ENCODE measurements at places on chromosomes 2 and 18.

GRCh38 chr18:34604591-34604990 lies 105.5 kb upstream of the DTNA start:
- DNase-seq = no peak

GRCh38 chr2:156332284-156332533 lies 312 bp downstream of the NR4A2 start:
- no peak for DNase-seq

GRCh38 chr2:181046833-181047232 lies 66.4 kb downstream of the UBE2E3 start:
- DNase-seq = no peak

- no peak for DNase-seq
These were observed 19.3 kb upstream of the HPCAL1 start for GRCh38 chr2:10283106-10284062.

GRCh38 chr2:137316075-137316474 lies 550.7 kb downstream of the THSD7B start:
- no peak for DNase-seq

DNA sequence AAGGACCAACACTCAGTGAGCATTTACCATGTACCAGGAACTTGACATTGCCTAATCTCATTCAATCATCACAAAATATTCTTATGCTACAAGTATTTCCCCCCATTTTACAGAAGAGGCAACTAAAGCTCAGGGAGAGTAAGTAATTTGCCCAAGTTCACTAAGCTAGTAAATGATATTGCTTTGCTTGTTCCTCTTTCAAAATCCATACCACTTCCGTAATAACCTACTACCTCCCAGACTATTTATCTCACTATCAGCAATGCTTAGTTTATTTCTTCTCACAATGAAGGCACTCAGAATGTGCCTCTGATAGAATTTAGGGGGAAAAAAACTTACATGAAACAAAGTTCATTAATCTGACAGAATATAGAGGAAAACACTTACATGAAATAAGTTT lies 1070.9 kb upstream of the FANCL start:
- no peak for DNase-seq

DNA sequence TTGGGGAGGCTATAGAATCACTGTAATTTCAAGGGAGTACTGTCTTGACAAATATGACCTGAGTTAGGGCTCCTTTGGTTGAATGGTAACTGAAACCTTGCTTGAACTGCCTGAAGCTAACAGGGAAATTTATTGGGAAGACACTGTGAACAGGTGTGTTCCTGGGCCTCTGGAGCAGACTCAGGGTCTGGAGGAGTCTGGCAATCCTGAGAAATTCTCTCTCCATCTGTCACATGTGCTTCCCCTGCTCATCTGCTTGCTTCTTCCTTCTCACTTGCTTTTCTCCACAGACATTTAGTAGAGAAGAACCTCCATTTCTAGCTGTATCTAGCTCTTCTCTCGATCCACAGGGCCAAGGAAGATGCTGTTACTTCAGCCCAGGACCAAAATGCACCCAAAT lies 476.5 kb downstream of the LRP1B start:
- DNase-seq = no peak

DNA sequence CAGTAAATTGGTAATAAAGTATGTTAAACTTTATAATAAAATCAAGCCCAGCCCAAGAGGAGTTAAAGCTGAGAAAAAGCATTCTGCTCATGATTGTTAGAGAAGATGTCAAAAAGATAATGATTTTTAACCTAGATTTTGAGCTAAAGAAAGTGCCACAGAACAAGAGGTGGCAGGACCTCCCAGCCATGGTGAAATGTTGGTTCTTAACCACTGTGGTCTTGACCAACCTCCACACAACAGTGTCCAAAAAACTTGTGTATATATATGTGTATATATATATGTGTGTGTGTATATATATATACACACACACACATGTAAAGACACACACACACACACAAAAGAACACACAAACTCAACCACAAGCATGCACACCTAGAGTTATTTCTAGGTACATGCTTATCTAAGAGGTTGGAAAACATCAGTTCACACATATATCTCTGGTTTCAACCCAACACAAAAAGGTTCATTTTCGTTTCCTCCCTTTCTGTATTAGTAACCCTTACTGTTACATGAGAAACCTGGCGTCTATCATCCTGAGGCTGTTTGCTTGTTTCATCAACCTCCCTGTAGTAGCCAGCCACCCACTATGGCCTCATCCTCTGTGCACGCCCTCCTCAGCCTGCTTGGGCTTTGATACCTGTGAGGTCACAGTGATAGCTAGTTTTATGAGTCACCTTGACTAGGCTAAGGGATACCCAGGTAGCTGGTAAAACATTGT lies 631.8 kb upstream of the ID2 start:
- peak; percentile 91 for DNase-seq

DNA sequence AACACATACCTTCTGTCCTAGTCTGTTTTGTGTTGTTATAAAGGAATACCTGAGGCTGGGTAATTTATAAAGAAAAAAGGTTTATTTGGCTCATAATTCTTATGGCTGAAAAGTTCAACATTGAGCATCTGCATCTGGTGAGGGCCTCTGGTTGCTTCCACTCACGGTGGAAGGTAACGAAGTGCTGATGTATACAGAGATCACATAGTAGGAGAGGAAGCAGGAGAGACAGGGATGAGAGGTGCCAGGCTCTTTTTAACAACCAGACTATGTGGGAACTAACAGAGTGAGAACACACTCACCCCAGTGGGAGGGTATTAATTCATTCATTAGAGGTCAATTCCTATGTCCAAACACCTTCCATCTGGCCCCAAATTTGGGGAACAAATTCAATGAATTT lies 463.8 kb downstream of the DSC3 start:
- no peak for DNase-seq

- no peak for DNase-seq
These were observed 307.0 kb upstream of the REG3G start for GRCh38 chr2:78718473-78718872.

DNA sequence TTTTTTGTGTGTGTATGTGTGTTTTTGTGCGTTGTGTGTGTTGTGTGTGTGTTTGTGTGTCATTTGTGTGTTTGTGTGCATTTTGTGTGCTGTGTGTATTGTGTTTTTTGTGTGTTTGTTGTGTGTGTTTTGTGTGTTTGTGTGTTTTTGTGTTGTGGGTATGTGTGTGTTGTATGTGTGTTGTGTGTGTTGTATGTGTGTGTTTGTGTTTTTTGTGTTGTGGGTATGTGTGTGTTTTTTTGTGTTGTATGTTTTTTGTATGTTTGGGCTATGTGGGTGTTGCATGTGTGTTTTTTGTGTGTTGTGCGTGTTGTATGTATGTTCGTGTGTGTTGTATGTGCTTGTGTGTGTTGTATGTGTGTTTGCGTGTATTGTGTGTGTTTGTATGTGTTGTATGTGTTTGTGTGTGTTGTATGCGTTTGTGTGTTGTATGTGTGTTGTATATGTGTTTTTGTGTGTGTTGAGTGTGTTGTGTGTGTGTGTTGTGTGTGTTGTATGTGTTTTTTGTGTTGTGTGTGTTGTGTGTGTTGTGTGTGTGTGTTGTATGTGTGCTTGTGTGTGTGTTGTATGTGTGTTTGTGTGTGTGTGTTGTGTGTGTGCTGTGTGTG lies 275.3 kb downstream of the HRH4 start:
- no peak for DNase-seq

GRCh38 chr2:2563309-2563860 lies 232.3 kb upstream of the MYT1L start:
- no peak for DNase-seq

DNA sequence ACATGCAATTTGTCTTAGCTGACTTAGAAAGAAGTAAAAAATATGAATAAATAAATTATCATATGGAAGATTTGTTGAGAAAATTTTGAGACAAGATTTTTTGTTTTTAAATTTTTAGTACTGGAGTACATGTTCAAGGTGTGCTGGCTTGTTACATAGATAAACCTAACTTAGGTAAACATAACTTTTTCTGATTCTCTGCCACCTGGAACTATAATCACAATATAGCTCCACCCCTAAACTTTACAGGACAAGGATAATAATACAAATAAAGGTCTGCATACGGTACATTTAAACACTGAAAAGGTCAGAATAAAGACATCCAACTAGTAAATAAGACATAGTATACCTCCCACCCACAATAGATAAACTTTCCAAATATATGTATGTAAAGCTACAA lies 330.5 kb downstream of the LRRTM4 start:
- DNase-seq = no peak

- DNase-seq = no peak
These were observed 14.7 kb downstream of the PCARE start for GRCh38 chr2:29059624-29060023.

GRCh38 chr2:141534666-141535362 lies 596.0 kb downstream of the LRP1B start:
- no peak for DNase-seq

GRCh38 chr2:107747964-107748583 lies 78.6 kb upstream of the RGPD4 start:
- DNase-seq = no peak

GRCh38 chr18:58541146-58541788 lies 87.6 kb downstream of the ALPK2 start:
- peak; percentile 54 for DNase-seq

- DNase-seq = no peak
These were observed 122.9 kb downstream of the MRO start for GRCh38 chr18:50696929-50697328.

DNA sequence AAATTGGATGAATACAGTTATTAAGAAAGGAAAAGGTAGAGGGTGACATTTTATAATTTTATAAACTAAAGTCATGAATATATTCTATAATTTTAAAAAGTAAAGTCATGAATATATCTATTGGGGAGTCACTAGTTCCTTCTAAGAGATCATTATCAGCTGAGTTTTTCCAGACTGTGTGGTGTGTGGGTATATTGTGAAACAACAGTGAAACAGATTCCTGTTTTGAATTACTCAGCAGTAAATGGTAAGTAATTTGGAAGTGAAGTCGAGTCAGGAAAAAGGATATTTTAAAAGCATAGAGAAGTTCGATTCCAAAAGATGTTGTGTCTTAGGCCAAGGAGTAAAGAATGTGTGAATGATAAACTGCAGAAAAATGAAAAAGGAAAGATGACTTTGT lies 1018.2 kb upstream of the NXPH2 start:
- DNase-seq = no peak

DNA sequence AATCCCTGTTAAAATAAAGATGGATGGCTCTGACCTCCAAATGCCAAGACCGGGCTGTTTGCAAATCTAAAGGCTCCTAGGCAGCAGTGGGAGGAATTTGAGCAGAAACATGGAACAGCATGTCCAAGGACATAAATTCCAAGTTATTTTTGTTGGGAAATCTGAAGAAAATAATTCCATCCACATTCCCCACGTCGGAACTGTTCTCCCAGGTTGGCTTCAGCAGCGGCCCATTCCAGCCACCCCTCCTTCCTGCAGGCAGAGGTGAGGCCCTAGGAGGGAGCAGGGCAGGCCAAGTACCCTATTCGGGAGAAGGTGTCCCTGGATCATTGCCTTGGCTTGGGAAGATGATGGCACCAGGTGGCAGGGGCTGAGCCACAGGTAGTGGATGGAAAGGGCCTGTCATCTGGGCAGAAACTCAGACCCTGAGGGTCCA lies 117.1 kb downstream of the CAPN13 start:
- DNase-seq = no peak

- no peak for DNase-seq
These were observed 37.1 kb downstream of the ANKRD44 start for GRCh38 chr2:197273485-197273884.

- DNase-seq = no peak
These were observed 66.4 kb downstream of the GALR1 start for GRCh38 chr18:77316008-77316407.

- no peak for DNase-seq
These were observed 21.4 kb upstream of the STON1 start for GRCh38 chr2:48508461-48509124.

- no peak for DNase-seq
These were observed 187.3 kb downstream of the FAM210A start for GRCh38 chr18:13539050-13539449.

- DNase-seq = no peak
These were observed 170.2 kb downstream of the TPGS2 start for GRCh38 chr18:36658611-36659010.

GRCh38 chr2:68741805-68742306 lies 7.2 kb downstream of the ARHGAP25 start:
- DNase-seq = no peak

DNA sequence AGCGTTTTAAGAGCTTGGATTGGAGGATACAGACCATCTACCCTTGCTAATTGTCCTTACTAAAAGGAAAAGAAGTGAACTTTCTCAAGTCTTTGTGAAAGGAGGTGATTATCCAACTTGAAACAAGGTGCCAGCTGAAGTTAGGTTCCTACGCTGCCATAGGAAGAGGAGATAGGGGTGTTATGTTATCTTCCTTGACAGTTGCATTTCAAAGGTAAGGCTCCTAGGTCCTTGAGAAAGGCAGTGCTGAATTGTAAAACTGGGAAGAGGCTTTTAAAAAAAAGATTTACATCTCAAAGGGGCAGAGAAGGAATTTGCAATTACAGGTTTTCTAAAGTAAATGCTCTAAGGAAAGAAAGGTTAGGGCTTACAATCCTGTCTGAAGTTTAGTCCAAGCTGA lies 810.2 kb upstream of the LRATD1 start:
- no peak for DNase-seq

- no peak for DNase-seq
These were observed 99.5 kb downstream of the GALNT13 start for GRCh38 chr2:153971250-153971649.

GRCh38 chr2:135647836-135648579 lies 93.6 kb upstream of the UBXN4 start:
- DNase-seq = no peak

DNA sequence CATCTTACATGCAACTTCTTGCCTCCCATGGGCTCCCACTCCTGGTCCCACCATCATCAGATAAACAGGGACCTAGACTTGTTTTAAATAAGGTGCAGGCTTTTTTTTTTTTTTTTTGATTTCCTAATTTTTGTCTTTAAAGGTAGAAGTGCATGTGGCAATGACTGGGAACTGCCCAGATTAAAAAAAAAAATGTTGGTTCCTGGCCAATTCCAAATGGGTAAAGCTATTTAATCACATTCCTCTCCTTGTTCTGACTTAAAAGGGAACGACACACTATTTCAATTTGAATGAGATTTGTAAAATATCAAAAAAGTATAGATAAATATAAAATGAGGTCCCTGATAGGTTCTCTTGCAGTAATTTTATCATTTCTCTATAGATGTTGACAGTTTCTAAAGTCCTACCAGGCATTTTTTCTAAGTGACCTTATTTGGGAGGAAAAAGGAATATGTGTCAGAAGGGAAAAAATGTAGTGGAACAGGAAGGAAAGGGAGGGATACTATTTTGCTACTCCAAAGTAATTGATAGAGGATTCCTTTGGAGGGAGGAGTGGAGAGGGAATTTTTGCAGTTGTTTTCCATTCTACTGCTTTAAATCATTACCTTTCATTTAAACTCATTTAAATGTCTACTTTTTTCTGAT lies 43.3 kb downstream of the DDX1 start:
- DNase-seq = no peak

GRCh38 chr2:142714600-142714999 lies 162.9 kb upstream of the KYNU start:
- DNase-seq = no peak

All from T-helper 2 cell (primary cell).